ENCODE measurements at places on chromosomes 5 and 9. TPM values are rescaled to one million over a fixed set of nuclear protein-coding genes. Genes with fewer than 3 reads are reported as not detected.

The GABRP gene
- polyA plus RNA-seq = 0.11 TPM

The IFNB1 gene
- not detected for polyA plus RNA-seq

- DNase-seq = no peak
These were observed 47.3 kb downstream of the TRIO start for GRCh38 chr5:14190194-14191164.

- DNase-seq = no peak
These were observed 70.2 kb upstream of the AGXT2 start for GRCh38 chr5:35117967-35118366.

GRCh38 chr5:126446498-126447224 lies 23.5 kb downstream of the GRAMD2B start:
- no peak for DNase-seq

DNA sequence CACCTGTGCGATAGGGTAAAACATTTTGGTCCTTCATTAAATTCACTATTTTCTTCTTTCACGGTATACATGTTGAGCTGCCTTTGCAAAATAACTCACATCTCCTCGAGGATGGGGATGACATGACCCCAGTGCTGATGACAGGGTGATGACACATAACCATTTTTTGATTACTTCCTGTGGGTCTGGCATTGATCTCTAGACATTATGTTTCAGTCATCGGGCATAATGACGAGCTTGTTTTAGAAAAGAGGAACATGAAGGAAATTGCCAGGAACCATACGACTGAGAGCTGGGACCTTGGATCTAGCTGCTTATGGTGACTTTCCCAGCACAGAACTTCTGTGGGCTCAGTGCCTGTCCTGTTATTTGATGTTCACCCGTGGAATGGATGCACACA lies 25.2 kb downstream of the COL5A1 start:
- DNase-seq = no peak

DNA sequence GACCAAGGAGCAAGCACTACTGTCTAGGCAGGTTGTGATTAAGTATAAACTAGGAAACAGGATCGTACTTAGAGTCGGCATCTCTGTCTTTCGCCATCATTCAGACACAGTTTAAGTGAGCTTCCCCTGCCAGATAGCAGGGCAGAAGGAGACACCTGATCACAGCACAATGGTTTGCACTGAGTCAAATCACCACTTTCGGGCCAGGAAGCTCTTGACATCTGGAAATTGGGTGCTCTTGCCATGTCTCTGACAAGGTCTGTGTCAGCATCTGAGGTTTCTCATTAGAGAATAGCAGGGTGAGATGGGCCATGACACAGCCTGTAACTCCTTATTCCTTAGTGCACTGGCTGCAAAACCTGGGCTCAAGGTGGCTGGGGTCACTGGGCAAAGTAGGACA lies 8.3 kb downstream of the ADRB2 start:
- no peak for DNase-seq
